ENCODE measurements at places on chromosomes 2 and 18.

GRCh38 chr2:159090514-159091201 is 122.2 kb downstream of the TANC1 start:
- DNase-seq = no peak

GRCh38 chr18:59386909-59387686 is 28.0 kb upstream of the LMAN1 start:
- DNase-seq = no peak

DNA sequence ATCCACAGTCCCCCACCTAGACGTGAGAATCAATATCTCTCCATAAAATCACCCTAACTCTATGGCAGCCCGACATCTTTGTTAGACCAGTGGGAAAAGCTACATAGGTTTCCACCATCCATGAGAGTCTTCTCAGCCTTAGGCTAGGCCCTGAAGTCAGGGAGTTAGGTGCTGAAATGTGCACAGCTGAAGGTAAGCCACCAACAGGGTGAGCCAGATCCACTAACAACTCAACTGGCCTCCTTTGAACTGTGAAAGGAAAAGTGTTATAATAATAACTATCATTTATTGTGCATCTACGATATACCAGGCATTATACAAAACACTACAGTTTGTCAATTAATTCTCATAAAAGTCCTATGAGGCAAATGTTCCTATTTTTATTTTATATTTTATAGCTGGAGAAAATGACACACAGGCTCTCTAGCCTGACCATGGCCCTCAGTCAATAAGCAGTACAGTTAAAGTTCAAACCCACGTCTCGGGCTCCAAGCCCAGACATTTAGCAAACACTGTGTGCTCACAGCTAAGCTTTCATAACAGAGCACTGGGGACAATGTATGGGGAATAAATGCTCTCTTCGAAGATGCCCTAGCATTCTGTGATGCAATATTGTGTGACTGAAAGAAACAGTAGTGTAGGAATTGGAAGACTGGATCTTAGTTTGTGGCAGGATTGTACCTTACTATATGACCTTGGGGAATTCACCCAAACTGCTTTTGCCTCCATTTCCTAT is 11.2 kb upstream of the CYP27C1 start:
- DNase-seq = no peak

DNA sequence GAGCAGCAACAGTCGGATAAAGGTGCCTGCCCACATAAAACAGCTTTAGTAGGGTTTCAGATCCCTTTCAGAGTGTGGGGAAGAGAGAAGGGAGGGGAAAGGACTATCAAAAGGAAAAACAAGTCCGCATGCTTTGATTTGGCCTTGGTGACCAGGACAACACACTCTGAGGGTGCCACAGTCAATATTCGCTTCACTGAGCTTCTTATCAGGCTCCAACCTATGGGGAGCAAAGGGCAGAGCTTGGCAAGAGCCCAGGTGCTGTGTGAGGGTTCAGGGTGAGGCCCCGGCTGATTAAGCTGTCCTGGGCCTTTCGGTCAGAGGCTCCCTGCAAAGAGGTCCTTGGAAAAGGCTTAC is 237.4 kb upstream of the SMAD2 start:
- DNase-seq = no peak

DNA sequence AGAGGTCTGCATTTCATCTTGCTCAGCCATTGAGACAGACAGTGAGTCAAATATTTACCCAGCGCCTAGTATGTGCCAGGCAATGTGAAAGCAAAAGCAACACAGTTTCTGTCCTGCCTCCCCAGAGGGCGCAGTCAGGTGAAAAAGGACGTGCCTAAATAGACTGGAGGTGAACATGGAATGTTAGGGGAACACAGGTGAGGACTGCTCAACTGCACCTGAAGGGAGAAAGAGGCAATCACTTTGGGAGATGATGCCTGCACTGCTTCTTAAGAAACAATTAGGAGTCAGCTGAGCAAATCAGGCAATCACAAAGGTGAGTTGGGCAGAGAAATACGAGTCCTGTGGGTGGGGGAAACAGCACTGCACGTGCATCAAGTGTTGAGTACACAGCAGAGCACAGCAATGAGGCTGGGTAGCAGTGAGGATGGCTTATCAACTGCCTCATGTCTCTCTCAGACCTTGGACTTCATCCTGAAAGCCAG is 218.3 kb upstream of the SMAD7 start:
- DNase-seq = no peak

DNA sequence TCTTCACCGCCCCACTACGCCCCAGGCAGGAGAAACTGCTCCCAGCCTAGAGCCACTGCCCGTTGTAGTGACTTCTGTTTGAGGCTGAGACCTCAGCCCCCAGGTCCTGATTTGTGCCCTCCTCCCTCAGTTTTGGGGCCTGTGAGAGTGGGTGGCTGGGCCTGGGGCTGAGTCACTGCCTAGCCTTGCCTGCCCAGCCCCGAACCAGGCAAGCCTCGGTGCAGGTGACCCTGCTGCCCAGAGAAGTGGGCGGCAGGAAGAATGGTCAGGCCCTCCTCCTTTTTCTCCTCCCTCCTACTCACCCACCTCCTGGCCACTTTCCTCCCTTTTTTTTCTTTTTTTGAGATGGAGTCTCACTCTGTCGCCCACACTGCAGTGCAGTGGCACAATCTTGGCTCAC is 66.6 kb downstream of the ZFP36L2 start:
- DNase-seq = no peak

- DNase-seq = no peak
Measured at GRCh38 chr2:205593891-205594290, 88.4 kb upstream of the NRP2 start.

- DNase-seq = no peak
Measured at GRCh38 chr2:232113821-232114220, 152.3 kb downstream of the DIS3L2 start.

DNA sequence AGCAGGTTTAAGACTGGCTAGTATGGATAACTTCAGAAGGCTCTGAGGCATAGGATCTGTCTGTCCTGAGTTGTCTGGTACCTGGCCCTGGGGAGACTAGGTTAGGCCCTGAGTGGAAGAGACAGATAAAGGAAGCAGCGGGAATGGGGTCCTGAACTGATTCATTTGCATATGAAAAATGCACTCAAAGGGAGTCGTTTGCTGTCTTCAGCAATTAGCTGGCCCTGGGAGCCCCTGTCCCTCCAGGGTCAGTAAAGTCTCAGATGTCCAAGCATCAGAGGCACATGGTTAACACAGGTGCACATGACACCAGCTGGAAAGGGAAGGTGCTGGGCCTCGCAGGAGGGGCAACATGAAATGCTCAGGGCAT is 172.4 kb downstream of the ACOXL start:
- no peak for DNase-seq

GRCh38 chr2:119311371-119311770 is 55.3 kb downstream of the C2orf76 start:
- no peak for DNase-seq

DNA sequence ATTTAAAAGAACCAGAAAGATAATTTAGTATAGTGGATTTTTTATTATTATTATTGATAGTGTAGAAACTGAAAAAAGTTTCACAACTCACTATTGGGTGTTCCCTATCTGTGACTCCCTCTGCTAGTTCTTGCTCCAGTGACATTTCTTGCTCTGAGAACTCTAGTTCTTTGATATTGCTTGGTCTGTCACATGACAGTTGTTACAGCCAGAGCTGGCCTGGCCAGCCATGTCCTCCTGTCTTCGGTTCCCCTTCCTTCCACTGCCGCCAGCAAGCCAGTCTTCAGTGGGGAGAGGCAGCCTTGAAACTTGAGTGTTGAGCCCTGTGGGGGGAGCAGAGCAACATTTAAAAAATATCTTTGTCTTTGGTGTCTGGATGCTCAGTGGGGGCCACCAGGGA is 7.6 kb upstream of the THOC1 start:
- DNase-seq = no peak

DNA sequence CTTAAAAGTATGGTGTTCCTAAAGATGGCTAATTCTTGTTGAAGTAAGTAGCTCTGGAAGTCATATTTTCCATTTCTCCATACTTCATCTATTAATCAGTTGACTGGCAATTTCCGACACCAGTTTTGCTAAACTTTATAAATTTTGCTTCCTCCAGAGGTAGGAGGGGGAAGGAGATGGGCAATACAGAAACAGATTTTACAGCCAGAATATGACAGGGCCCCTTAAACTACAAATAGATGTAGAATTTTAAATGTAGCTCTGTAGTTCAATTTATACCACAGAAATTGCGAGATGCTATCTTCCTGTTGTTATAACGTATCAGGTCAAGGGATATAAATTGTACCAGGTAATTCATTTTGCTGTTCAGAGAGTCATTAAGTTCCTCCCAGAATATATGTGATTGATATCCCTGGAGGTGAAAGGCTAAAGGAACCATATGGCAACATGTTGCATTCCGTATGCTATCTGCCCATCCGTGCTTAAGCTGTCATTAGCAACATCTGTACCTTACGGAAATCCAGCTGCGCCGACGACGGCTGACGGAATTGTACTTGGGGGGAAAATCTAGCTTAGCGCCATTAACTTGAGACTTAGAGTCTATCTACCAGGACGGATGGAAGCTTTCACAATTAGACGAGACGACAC is 8.4 kb upstream of the NR4A2 start:
- DNase-seq = no peak

GRCh38 chr2:121902171-121902591 is 146.7 kb downstream of the TSN start:
- no peak for DNase-seq

DNA sequence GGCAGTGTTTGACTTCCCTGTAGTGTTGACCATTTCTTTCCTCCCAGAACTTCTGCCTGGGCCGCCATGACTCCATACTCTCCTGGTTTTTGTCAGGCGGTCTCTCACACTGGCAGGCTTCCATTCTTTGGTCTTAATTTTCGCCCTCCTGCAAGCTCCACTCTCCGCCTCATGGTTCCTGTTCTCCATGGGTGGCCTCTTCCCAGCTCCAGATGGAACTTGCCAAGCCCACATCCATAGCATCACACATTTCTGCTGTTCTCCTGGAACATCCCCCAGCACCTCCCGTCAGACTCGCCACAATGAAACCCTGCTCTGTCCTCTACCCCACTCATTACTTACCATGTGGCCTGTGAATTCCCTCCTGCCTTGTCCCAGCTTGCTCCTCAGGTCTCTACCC is 896 bp upstream of the AFF3 start:
- DNase-seq = no peak

DNA sequence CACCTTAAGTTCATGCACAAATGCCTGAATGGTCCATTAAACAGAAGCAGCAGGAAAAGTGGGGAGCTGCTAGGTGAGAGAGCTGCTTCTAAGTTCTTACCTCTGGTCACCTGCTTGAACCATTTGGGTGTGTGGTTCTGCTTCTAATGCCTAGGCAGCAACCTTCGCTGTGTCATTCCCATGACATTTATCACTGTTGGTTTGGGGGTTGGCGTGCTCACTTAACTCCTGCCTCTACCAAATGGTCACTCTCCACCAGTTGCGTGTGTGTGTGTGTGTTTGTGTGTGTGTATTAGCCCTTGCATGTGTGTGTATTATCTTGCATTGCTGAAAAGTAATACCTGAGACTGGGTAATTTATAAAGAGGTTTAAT is 56.2 kb downstream of the NCAPH start:
- no peak for DNase-seq

DNA sequence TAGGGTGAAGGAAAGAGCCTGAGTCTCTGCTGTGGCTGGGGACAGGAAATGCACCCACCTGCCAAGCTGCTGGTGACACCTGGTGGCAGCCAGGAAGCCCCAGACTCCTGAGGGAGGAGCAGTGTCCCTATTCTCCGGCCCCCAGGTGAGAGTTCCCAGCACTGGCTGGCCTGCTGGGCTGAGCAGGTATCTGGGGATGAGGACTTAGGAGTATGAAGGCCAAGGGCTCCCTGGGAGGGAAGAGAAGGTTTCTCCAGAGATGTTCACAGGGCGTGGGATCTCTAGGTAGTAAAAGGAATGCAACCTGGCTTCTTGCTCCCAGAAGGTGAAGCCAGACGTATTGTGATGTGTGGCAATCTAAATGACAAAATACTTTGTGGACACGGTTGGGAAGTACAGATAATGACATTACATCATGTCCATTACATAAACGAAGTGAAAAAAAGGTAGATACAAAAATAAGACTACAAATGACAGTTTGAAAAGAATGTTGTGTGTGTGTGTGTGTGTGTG is 75.8 kb upstream of the SLC1A4 start:
- no peak for DNase-seq

- no peak for DNase-seq
Measured at GRCh38 chr2:118731413-118731812, 116.0 kb downstream of the EN1 start.

- no peak for DNase-seq
Measured at GRCh38 chr2:144607099-144607498, 87.2 kb upstream of the ZEB2 start.

GRCh38 chr2:100192825-100193224 is 50.4 kb upstream of the AFF3 start:
- DNase-seq = no peak

DNA sequence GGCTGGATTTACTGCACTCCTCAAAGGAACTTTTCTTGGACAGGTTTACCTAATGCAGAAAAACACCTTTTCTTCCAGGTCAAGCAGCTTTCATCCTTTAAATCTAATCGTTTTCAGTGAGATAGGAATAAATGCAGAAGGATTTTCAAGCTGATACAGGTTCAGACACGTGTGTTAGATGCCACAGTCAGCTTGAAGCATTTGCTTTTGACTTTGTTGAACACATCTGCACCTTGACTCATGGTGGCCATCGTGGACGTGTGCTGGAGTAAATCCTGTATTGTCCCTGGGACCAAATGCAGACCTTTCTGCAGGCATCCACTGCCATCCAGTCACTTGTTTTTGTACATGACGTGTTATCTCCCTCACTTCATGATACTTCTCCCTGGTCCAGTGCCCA is 61.9 kb downstream of the KLHL29 start:
- DNase-seq = no peak

DNA sequence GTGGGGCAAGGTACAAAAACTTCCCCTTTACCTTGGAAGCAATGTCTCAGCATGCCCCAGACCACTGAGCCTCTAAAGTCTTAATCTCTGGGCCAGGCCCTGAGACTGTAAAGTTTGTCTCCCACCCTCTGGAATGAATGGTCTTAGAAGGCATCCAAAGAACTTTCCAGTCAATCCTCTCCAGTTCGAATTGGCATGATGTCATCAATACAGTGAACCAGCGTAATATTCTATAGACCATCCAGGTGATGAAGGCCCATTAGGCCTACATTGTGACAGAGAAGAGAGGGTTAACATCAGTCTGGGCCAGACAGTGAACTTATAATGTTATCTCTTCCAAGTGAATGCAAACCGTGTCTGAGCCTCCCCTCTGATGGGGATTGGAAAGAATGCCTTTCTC is 11.2 kb downstream of the MAB21L4 start:
- no peak for DNase-seq

- DNase-seq = no peak
Measured at GRCh38 chr2:2014251-2014771, 270.0 kb upstream of the PXDN start.

GRCh38 chr2:145593280-145593679 is 1073.4 kb upstream of the ZEB2 start:
- no peak for DNase-seq

GRCh38 chr2:67733517-67733916 is 329.3 kb downstream of the C1D start:
- DNase-seq = no peak

GRCh38 chr2:212814941-212815340 is 276.3 kb upstream of the ERBB4 start:
- no peak for DNase-seq

Data from activated T-cell treated with anti-CD3 and anti-CD28 coated beads, Interleukin-2, amount 50 U/mL, for 1 hour (primary cell).